ENCODE measurements at places on chromosomes 4 and X.

GRCh38 chrX:118222421-118222820 is 105.8 kb upstream of the KLHL13 start:
- H3K4me1 ChIP-seq = no peaks in the 10 kb centered on the region
- no peaks in the 10 kb centered on the region for H3K36me3 ChIP-seq
- no peak overlapping the region for H3K4me3 ChIP-seq
- no peaks in the 10 kb centered on the region for H3K27me3 ChIP-seq
- H3K27ac ChIP-seq = no peak overlapping the region

DNA sequence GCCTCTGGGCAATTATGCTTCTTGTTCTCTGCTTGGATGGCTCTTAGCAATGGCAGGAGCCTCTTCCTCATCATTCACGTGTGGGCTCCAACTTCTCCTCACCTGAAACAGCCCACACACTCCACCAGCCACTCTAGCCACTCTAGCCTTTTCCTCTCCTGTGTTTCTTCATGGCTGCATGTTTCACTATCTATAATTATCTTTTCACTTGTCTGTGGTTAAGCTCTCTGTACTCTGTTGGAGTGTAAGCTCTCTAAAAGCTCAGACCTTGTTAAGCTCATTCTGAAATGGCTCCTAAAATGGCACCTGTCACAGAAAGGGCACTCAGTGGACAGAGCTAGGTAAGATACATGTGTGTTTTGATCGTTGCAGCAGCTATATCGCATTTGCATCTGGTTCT is 80.0 kb downstream of the SH3KBP1 start:
- H3K4me1 ChIP-seq = peaks cover 24% of the 10 kb centered on the region
- DNase-seq = no peak
- H3K27ac ChIP-seq = peak overlapping the region; percentile 67
- H3K36me3 ChIP-seq = peaks cover 13% of the 10 kb centered on the region

DNA sequence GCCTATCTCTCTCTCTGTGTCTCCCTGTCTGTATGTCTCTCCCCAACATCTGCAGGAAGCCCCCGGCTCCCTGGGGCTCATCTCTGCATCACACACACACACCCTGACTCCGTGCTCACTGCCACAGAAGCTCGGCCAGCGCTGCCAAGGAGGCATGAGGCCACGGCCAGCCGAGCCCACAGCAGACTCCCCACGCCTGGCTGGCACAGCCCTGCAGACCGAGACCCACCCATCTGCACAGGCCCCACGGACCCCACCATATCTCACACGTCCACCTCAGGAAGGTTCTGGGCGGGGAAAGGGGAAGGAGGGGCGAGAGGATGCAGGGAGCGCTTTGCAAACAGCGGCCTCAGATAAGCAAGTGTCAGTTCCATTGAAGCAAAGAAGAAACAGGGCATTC is 28.5 kb upstream of the SLC25A6 start:
- no peak overlapping the region for H3K4me3 ChIP-seq
- H3K4me1 ChIP-seq = peaks cover 19% of the 10 kb centered on the region
- DNase-seq = no peak
- H3K27ac ChIP-seq = peak overlapping the region; percentile 76
- H3K36me3 ChIP-seq = peaks cover 33% of the 10 kb centered on the region

- no peaks in the 10 kb centered on the region for H3K4me1 ChIP-seq
- H3K27ac ChIP-seq = no peak overlapping the region
- H3K4me3 ChIP-seq = no peak overlapping the region
Measured at GRCh38 chr4:129379429-129379828, 283.5 kb downstream of the C4orf33 start.

GRCh38 chr4:156335721-156336120 is 382.1 kb upstream of the CTSO start:
- H3K4me1 ChIP-seq = no peaks in the 10 kb centered on the region
- H3K36me3 ChIP-seq = no peaks in the 10 kb centered on the region
- H3K4me3 ChIP-seq = no peak overlapping the region
- no peaks in the 10 kb centered on the region for H3K27me3 ChIP-seq
- no peak for DNase-seq

DNA sequence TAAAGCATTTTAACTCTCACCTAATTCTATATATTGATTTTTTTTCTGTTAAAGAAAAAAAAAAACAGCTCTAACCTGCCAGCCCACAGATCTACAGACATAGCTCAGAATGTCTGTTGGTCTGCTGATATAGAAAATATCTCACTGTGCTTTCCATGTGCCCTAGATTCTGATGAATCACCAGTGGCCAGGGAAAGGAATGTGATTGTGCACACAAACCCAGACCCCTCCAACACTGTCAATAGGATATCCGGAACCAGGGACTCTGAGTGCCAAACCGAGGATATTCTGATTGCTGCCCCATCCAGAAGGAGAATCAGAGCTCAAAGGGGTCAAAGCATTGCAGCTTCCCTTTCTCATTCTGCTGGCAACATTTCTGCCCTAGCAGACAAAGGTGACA is 12.1 kb upstream of the SCML1 start:
- peaks cover 7% of the 10 kb centered on the region for H3K27me3 ChIP-seq
- H3K27ac ChIP-seq = no peak overlapping the region
- no peaks in the 10 kb centered on the region for H3K36me3 ChIP-seq
- DNase-seq = no peak
- H3K4me3 ChIP-seq = no peak overlapping the region

DNA sequence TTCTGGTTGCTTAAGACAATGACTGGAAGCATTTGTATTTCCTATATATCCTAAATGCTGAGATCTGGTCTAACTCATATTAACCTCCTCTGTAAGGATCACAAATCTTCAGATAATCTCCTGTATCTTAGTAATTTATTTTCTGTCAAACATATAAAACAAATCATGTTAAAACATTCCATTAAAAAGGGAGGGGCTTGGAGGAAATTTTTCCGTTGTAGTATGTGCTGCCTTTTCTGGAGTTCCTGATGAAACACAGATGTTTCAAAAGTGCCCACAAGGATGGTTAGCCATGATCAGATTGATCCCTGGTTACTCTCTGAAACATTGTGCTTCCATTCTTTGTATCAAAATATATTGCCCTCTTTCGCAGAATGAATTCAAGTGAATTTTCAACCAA is 182.1 kb downstream of the TENM3 start:
- DNase-seq = no peak
- no peak overlapping the region for H3K4me3 ChIP-seq
- no peaks in the 10 kb centered on the region for H3K36me3 ChIP-seq
- no peaks in the 10 kb centered on the region for H3K27me3 ChIP-seq
- H3K27ac ChIP-seq = no peak overlapping the region

DNA sequence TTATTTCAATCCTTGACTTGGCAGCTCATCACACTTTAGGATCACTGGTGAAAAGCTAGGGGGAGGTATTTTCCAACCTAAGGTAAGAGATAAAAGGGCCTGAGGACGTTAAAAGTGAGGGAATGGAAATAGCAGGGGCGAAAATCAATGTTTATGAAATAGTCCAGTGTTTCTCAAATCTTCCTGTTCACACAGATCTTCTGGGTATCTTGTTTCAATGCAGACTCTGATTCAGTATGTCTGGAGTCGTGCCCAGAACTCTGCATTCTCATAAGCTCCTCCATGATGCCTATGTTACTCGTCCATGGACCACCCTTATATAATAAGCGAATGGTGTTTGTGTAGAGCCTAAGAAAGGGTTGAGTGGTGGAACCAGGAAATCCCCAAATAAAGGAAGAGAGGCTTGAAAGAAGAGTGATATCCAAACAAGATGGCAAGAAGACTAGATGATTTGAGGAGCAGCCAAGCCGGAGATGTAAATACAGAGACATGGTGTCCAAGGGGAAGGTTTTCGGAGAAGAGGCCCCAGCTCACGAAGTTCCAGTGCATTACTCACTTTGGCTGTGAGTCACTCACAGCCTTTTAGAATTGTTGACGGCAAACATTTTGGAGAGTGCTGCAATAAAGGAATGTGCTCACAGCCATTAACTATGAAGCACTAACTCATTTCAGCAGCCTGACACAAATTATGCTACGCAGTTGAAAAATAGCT is 215.6 kb upstream of the PPARGC1A start:
- no peak overlapping the region for H3K27ac ChIP-seq
- H3K4me1 ChIP-seq = no peaks in the 10 kb centered on the region
- H3K27me3 ChIP-seq = no peaks in the 10 kb centered on the region
- DNase-seq = no peak

DNA sequence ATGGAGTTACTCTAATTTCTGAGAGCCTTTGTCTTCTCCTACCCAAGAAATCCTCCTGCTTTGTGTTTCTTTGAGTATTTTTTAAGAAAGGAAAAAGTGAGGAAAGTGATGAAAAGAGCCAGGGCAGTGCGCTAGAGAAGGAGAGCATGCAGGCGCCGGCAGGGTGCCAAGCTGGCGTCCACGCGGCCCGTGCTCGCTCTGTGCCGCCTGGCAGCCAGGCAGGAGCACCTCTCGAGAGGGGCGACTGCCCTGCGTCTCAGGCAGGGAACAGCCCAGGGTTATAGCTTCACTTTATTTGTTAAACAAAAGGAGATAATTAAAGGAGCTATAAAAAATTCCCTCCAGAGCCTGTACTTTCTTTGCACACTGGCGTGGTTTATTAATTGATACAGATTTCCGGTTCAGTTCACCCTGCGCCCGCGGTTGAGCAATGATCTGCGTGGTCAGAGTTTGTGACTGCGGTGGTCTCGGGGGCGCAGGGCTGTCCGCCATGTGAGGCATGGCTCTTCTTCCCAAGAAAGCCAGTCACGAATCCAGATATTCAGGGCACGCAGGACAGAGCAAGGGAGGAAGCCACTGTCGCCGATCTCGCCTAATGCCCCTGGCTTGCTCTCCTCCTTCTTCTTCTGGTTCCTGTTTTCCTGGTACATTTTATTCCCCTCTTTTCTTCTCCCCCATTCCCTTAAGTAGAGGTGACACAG is 110.8 kb upstream of the PAQR3 start:
- H3K36me3 ChIP-seq = no peaks in the 10 kb centered on the region
- H3K4me3 ChIP-seq = no peak overlapping the region
- no peak for DNase-seq
- peaks cover 8% of the 10 kb centered on the region for H3K27me3 ChIP-seq
- H3K27ac ChIP-seq = no peak overlapping the region
- H3K4me1 ChIP-seq = no peaks in the 10 kb centered on the region

- H3K27me3 ChIP-seq = no peaks in the 10 kb centered on the region
- no peak overlapping the region for H3K4me3 ChIP-seq
- no peak overlapping the region for H3K27ac ChIP-seq
- no peaks in the 10 kb centered on the region for H3K36me3 ChIP-seq
Measured at GRCh38 chrX:22952010-22952409, 47.8 kb upstream of the DDX53 start.

GRCh38 chr4:89837385-89837992 is 528 bp upstream of the SNCA start:
- no peak overlapping the region for H3K27ac ChIP-seq
- no peaks in the 10 kb centered on the region for H3K36me3 ChIP-seq
- DNase-seq = no peak
- peak overlapping the region; percentile 74 for H3K4me3 ChIP-seq
- H3K4me1 ChIP-seq = peaks cover 8% of the 10 kb centered on the region

DNA sequence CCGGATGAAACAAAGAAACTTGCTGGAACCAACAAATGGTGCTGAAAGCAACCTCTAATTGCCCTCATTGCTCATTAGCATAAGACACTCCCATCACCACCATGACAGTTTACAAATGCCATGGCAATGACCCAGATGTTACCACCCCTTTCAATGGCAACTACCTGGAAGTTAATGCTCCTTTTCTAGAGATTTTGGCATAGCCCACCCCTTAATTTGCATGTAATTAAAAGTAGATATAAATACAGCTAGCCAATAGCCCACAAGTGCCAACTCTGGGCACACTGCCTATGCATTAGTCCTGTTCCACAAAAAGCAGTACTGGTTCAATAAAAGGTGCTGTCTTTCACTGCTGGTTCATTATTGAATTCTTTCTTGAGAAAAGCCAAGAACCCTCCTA is 410.3 kb upstream of the PPP1R2C start:
- no peaks in the 10 kb centered on the region for H3K36me3 ChIP-seq
- no peak for DNase-seq
- H3K4me1 ChIP-seq = peaks cover 5% of the 10 kb centered on the region
- no peak overlapping the region for H3K27ac ChIP-seq
- H3K4me3 ChIP-seq = no peak overlapping the region

- H3K27me3 ChIP-seq = peaks cover 1% of the 10 kb centered on the region
- no peak overlapping the region for H3K4me3 ChIP-seq
- no peaks in the 10 kb centered on the region for H3K36me3 ChIP-seq
- H3K4me1 ChIP-seq = no peaks in the 10 kb centered on the region
Measured at GRCh38 chrX:12693754-12694153, 97.5 kb upstream of the PRPS2 start.

GRCh38 chrX:123219916-123220315 is 35.8 kb downstream of the GRIA3 start:
- H3K4me1 ChIP-seq = no peaks in the 10 kb centered on the region
- no peaks in the 10 kb centered on the region for H3K27me3 ChIP-seq
- H3K4me3 ChIP-seq = no peak overlapping the region
- no peaks in the 10 kb centered on the region for H3K36me3 ChIP-seq
- H3K27ac ChIP-seq = no peak overlapping the region

DNA sequence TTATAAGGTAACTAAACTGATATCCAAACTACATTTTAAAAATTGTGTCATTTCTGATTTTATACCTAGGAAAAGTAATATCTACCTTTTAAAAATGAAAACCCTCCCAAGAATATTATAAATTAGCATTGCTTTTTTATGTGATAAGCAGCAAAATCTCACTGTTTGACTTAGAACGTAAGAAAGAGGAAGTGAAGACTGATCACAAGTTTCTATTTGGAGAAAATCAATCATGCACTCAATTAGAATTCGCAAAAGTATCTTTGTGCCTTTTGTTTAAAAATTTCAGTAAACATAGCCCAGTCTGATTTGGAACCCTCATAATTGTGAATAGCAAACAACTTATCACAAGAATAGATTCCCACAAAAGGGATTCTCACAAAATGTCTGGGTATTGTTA is 142.7 kb downstream of the TENM3 start:
- H3K27me3 ChIP-seq = peaks cover 3% of the 10 kb centered on the region
- no peak for DNase-seq
- H3K4me3 ChIP-seq = no peak overlapping the region
- peaks cover 1% of the 10 kb centered on the region for H3K36me3 ChIP-seq

GRCh38 chr4:54954656-54955388 is 170.6 kb downstream of the KDR start:
- no peak overlapping the region for H3K4me3 ChIP-seq
- H3K27me3 ChIP-seq = peaks cover 2% of the 10 kb centered on the region
- no peaks in the 10 kb centered on the region for H3K36me3 ChIP-seq
- H3K27ac ChIP-seq = no peak overlapping the region
- no peak for DNase-seq

GRCh38 chr4:85514117-85514516 is 39.2 kb downstream of the ARHGAP24 start:
- H3K27ac ChIP-seq = peak overlapping the region; percentile 36
- no peak for DNase-seq
- peaks cover 21% of the 10 kb centered on the region for H3K36me3 ChIP-seq
- peaks cover 32% of the 10 kb centered on the region for H3K4me1 ChIP-seq
- peak overlapping the region; percentile 22 for H3K4me3 ChIP-seq

DNA sequence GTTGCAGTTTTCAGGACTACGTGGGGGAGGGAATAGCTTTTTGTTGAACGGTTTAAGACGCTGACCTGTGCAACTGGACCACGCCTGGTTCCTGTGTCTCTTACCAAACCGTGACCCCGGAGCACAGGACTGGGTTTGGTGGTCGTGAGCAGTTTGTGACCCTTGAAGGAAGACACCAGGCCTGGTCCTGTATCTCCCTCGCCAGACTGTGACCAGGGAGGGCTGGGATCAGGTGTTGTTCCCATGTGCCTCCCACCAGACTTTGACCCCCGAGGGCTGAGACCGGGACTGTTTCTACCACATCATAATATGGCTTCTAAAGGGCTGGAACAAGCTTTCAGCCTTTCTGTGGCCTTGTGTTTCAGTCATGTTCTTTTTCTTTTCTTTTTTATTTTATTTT is 683 bp downstream of the EBP start:
- H3K27ac ChIP-seq = peak overlapping the region; percentile 82
- H3K36me3 ChIP-seq = peaks cover 5% of the 10 kb centered on the region
- no peak for DNase-seq
- peak overlapping the region; percentile 86 for H3K4me3 ChIP-seq
- no peaks in the 10 kb centered on the region for H3K27me3 ChIP-seq
